NCI-H1417 (cell line): ENCODE measurements at places on chromosomes 2 and 18.

DNA sequence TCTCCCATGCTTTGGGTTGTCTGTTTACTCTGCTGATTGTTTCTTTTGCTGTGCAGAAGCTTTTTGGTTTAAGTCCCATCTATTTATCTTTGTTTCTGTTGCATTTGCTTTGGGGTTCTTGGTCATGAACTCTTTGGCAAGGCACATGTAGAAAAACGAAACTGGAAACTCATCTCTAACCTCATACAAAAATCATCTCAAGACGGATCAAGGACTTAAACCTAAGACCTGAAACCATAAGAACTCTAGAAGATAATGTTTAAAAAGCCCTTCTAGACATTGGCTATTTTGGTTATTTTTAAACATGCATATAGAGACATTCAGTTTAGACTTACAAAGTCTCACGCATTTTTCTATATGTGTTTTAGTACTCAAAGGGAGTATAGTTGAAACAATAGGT is 1164.3 kb upstream of the GYPC start:
- no peak for DNase-seq

DNA sequence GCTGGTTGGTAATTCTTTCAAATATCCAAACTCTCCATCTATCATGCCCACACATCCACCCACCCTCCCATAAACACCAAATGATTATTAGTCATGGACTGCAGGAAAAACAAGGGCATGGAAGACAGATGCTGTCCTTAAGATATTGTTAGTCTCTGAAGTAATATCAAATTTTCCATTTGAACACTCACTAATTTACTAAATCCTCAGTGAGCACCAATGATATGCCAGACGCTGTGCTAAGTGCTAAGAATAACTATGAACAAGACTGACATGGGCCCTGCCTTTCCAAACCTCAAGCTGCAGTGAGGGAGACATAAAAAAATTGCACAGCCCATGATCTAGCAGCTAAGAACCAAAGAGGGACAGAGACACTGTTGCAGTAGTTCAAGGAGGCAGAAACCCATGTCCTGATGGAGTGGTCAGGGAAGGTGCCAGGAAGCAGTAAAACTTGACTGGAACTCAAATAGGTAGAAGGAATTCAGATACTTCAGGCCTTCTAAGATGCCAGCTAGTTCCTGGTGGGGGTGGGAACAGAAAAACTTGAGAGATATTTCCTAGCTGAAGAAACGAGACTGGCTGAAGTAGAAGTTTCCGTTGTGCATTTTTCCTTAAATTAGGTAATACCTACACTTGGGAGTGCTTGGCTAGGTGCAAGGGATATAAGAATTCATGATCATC is 182.1 kb downstream of the OSR1 start:
- no peak for DNase-seq

DNA sequence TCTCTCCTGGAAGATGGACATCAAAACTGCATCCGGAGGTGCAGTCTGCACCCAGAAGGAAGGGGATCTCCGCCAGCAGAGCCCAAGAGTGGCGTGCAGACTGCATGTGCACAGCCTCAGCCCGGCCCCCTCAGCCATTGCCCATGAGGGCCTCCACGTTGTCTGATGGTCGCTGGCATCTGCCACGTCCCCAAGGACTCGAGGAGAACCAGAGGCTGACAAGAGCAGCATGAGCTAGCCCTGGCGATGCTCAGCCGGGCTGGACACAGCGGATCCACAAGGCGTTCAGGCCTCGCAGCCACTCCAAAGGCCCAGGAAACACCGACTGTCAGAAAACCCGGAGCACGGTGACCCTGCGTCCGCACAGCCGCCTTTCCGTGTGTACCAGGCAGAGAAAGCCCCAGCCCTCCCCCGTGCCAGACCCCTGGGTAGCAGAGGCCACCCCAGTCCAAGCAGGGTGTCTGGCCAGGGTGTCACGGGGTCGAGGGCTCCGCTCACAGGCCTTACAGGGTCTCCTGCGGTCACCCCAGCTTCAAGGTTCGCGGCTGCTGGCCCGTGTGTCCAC is 48.3 kb downstream of the SLC66A2 start:
- no peak for DNase-seq

DNA sequence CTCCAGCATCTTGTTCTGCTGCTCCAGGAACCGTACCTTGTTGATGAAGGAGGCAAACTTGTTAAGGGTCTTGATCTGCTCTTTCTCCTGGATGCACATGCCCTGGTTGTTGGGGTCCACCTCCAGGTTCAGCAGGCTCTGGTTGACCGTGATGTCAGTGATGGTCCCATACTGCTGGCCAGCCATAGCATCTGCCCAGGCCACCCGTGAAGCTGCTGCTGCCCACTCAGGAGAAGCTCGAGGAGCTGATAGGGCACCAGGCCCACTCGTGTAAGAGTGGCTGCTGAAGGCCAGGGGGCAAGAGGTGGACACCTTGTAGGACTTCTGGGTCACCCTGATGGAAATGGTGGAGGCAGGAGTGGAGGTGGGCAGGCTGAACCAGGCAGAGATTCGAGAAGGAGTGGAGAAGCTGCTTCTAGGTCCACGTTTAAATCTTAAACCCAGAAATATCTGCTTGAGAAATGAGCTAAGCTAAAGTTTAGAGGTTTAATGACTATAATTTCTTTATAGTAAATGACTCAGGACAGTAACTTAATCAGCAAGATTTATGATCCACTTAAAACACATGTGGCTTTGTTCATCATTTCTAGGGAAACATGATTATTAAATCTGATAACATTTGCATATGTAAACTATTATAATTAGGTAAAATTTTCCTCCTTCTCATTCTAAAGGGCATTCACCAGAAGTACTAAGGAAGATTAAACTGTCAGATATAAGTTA is 358.7 kb upstream of the SETBP1 start:
- no peak for DNase-seq
